Panc1 (cell line): ENCODE measurements at places on chromosomes 16 and 17.

- DNase-seq = no peak
Measured at GRCh38 chr16:787978-788398, at the start of gene RPUSD1. Gene RPUSD1, minus strand, starts transcription at chr16:788381. Its CDS starts 644 bp downstream, at chr16:787737.

GRCh38 chr17:17677299-17678040 lies 3.8 kb upstream of the RAI1 start:
- DNase-seq = no peak

GRCh38 chr17:15117239-15117638 lies 147.9 kb downstream of the PMP22 start:
- no peak for DNase-seq

DNA sequence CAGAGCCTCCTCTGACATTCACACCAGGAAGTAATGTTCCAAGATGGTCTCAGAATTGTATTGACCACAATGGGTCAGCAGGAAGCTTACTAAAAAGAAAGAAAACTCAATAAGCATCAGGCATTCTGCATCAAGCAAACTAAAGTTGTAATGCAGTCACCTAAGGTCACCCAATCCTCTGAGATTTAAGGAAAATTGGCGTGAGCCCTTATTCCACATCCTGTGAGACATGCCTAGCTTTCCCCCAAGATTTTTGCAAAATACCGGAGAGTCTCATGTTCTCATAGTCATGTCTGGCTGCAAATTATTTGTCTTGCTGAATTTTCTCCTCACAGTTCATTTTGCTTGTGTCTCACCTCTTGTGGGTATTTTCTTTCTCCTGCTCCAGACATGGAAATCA lies 417.1 kb upstream of the SOX9 start:
- no peak for DNase-seq

GRCh38 chr17:49431743-49432142 lies 17.1 kb upstream of the PHB1 start:
- no peak for DNase-seq
